SHP77 treated with DMSO at 0.1 percent for 48 hours (cell line): ENCODE measurements at places on chromosomes 3 and 15.

DNA sequence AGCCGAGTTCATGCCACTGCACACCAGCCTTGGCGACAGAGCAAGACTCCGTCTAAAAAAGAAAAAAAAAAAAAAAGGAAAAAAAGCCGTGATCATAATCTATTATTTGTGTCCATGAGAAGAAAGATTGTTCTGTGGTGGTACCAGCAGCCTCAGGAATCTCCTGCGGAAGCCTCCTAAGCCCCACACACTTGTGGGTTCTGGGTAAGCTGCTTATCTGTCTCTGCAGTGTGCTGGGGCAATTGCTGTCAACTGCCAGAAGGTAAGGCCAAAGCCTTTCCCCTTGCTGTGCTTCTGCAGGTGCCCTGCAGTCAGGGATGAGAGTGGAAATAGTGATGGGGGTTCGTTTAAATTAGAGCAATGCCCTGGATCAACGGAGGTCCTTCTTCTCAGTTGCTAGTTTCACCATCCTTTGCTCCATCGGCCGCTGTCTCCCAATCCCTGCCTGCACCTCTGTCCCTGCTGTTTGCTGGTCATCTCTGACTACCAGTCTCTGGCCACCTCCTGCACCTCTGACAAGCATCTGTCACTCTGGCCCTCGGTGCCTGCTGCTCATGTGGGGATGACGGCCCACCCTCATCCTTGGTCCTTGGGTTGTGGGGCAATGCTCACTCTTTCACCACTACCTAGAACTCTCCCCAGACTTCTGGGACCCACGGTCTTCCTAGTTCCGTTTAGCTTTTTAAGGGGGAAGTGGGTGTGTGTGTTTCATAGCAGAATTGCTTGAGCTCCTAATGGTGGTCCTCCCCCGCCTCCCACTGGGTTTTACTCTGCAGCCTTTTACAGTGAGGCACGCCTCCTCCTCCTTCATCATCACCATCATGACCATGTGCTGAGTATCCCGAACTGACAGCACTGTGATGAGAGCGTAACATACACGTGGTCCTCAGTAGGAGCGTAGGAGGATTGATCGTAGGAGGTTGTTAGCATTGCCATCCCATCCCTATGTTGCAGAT, 25.5 kb downstream of the CHRD start:
- no peak for DNase-seq

GRCh38 chr15:57676585-57676984, 29.9 kb upstream of the POLR2M start:
- no peak for DNase-seq

DNA sequence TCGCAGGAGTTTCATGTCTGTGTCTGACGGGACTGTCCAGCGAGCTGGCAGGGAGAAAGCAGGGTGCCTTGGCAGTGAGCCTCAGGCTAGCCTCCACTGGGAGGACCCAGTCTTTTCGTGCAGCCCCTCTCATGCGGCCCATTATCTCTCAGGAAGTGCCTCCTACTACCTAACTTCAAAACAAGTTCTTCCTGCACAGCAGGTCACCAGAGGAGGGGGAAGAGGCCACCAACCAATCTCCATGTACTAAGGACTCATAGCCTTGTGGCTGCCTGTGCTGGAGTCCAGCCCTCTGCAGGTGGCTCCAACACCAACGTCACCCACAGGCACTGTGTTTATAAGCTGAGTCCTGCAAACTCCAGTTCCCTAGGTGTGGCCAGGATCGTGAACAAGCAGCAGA, 4.8 kb downstream of the VIPR1 start:
- no peak for DNase-seq

- no peak for DNase-seq
Observed at GRCh38 chr15:64813075-64813474, 12.4 kb downstream of the PIF1 start.

GRCh38 chr3:35594739-35595138, 44.6 kb upstream of the ARPP21 start:
- no peak for DNase-seq

GRCh38 chr3:2889736-2890135, 220.4 kb downstream of the IL5RA start:
- no peak for DNase-seq

DNA sequence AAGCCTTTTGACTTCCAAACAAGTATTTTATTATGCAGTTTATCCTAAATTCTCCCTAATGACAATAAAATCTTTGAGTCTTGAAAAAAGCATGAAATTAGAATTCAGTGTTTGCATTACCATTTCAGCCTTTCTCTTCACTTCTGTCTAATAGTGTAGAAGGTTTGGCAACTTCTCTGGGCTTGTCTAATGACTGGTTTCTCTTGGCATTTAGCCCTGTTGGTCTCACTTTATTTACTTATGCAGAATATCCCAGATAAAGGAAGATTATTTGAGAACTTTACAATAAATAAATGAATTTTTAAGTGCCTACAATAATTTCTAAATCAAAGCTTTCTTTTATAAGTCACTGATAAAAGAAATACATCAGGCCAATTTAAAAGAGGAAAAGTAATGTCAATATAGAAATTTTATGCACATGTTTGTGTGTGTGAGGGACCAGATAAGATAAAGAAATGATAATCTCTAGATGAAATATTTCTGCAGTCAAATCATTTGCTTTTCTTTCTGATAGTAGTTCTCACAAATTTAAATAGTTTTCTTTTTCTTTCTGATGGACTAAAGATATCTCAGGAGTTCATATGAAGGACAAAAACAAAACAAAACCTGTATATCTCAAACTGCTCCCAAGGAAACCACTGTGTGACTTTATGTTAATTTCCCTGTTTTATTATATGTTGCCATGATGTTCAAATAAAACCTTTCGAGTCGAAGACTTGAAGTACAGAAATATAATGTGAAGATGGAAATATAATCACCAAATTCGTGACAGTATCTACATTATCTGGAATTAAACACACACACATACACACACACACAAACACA, 533.1 kb upstream of the CBLB start:
- no peak for DNase-seq

DNA sequence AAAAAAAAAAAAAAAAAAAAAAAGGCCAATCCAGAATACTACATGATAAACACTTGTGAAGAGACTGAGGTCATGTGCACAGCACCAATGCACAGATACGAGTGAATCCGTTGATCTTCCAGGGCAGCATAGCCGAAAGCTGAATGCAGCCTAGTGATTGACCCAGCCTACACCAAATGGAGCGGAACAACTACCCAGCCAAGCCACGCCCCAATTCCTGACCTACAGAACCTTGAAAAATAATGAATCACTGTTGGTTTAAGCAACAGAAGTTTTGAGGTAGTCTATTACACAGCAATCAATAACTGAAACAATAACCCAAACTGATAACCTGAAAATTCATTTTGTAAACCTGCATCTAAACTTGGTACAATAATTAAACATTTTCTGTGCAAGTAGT, 361.0 kb downstream of the FHIT start:
- DNase-seq: no peak

DNA sequence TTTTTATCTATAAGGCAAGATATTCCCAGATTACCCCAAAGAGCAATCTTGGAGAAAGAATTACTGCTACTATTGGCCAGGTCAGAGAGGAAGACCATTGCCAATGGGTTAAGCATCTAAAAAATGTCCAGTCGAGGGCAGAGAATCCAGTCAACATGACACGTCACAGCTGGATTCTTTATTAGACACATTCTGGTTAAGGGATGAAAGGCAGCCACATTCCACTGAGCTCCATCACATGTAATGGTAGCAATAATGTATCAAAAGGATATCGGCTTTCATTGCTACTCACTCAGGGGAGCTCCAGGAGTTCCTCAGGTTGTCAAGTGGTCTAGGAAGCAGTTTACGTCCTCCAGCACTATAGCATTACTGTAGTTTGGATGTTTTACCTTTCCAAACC, 421.1 kb downstream of the PLOD2 start:
- no peak for DNase-seq

GRCh38 chr3:3071136-3071535, 39.0 kb downstream of the IL5RA start:
- no peak for DNase-seq

GRCh38 chr15:72800833-72801481, 17.4 kb upstream of the ADPGK start:
- DNase-seq: no peak

DNA sequence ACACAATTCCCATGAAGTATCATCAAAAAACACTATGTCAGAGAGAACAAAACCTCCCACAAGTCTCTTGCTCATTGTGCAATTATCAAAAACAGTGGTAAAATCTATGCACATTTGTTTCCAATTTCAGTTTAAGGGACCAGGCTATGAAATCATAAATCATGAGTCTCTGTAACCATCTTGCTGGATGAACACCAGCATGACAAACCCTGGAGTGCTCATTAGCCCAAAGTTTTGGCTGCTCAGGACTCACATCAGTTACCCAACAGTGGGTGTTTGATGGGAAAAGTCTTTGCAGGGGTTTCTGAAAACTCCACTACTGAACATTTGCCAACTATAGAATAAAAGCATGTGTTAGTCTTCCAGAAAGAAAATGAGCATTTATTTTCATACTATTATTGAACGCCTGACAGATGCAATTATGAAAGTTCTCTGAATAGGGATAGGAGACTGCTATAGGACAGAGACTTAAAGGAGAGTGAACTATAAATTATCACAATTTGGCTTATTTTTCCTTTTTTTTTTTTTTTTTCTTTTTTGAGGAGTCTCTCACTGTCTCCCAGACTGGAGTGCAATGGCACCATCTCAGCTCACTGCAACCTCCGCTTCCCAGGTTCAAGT, 240.8 kb upstream of the KCNMB2 start:
- DNase-seq: no peak

- DNase-seq: peak; percentile 24
Observed at GRCh38 chr15:74307827-74308811, 59.3 kb downstream of the CYP11A1 start.

GRCh38 chr15:41887893-41888292, 6.0 kb downstream of the SPTBN5 start:
- DNase-seq: no peak

GRCh38 chr3:155604126-155604525, 140.7 kb downstream of the PLCH1 start:
- no peak for DNase-seq

DNA sequence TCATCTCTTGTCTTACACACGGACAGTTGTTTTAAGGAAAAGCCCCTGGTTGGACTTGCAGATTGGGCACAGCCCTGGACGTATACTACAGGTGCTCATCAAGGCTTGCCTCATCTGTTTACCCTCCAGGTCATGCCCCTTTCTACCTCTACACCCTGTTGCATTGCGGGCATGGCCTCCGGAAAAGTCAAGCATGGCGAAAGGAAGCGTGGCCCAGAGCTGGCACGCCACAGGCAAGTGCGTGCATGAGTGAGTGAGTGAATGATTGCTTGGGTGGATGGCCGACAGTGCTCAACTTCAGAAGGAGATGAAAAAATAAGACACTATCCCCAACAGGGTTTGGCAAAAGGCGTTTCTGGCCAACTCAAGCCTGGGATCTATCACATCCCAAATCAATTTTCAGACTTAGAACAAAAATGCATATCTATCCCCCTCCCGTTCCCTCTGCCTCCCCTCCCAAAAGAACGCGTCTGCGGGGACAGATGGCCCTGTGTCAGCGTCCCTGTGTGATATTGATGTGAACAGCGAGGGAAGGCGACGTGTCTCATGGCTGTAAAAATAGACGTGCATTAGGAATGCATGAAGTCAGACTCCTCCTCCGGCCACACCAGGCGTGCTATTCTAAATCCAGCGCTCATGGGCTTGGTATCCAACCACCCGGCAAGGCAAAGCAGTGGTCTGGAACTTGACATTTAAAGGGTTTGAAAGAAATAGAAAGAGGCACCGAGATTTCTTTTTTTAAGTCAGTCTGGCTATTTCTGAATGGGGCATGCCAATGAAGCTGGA, 96.0 kb downstream of the RPLP1 start:
- DNase-seq: no peak

DNA sequence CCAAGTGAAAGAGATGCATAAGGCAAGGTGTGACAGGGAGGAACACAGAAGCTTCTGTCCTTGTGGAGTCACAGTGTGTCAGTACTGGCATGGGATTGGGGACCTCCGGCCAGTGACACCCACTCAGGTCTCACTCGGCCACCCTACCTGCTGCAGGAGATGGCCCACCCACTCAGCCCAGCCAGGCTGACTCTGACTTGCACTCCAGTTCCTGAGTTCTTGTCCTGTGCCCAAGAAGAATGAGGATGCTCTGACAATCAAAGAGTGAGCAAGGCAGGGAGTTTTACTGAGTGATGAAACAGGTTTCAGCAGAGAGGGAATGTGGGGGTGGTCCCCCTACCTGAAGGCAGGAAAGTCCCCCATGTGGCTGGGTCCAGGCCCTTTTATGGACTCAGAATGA, 50.9 kb downstream of the PCNP start:
- DNase-seq: no peak

- DNase-seq: no peak
Observed at GRCh38 chr15:84595660-84596059, 5.1 kb upstream of the ZSCAN2 start.

- DNase-seq: no peak
Observed at GRCh38 chr3:107850681-107851080, 240.2 kb downstream of the CD47 start.

- no peak for DNase-seq
Observed at GRCh38 chr15:97976766-97977503, 16.4 kb downstream of the ARRDC4 start.

GRCh38 chr3:171458864-171459136, 1.4 kb downstream of the TNIK start:
- no peak for DNase-seq

GRCh38 chr15:93111451-93111850, 22.4 kb upstream of the RGMA start:
- no peak for DNase-seq

GRCh38 chr15:26841514-26841913, 25.3 kb upstream of the GABRA5 start:
- DNase-seq: no peak

DNA sequence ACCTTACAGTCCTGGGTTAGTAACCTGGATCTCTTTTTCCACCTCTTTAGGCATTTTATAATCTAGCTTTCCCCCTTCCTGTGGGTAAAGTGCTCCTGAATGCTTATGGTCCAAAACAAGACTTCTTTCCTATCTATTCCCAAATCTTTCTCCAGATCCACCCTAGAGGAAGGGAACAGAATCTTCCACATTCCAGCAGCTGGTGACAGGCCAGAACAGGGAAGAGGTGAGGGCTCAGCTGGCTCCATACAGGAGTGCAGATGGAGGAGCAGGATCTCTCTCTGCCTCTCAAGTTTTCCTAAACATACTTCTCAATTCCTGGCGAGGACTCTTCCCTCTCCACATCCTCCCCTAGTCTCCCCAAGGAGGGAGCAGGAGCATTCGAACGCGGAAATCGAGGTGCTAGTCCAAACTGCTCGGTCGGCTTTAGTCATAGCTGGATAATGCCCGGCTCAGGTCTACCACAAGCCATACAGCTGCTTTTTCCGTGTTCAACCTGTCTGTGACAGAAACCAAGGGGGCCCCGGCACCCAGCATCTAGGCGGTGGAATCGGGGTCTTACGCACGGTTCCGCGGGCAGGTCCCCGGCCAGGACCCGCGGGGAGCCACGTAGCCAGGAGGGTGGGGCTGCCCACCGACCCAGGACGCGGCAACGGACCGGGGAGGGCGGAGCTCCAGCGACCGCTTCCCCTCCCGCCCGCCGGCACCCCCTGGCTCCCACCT, 4.0 kb downstream of the RASSF1 start:
- DNase-seq: no peak

GRCh38 chr3:48678056-48678455, 7.7 kb downstream of the NCKIPSD start:
- DNase-seq: no peak
